ENCODE measurements at places on chromosomes 5 and 9.

DNA sequence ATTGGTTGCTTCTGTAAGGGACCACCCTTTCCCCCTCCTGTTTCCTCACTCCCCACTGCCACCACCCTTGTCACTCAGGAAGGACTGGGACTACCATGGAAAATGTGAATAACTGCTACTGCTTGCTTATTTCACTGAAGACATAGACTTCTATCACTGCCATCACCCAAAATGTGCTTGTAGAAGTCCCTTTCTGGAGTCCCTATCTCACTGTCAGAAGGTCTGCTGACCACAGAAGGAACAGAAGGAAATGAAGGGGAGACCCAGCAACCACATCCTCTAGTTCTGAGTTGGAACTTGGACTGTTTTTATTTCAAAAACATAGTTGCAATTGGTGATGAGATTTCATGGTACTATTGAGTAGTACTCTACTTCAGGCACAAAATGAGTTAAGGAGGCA lies 122.5 kb downstream of the NPR3 start:
- no peak for DNase-seq

GRCh38 chr5:135137146-135137915 lies 103.3 kb upstream of the PITX1 start:
- DNase-seq: no peak

DNA sequence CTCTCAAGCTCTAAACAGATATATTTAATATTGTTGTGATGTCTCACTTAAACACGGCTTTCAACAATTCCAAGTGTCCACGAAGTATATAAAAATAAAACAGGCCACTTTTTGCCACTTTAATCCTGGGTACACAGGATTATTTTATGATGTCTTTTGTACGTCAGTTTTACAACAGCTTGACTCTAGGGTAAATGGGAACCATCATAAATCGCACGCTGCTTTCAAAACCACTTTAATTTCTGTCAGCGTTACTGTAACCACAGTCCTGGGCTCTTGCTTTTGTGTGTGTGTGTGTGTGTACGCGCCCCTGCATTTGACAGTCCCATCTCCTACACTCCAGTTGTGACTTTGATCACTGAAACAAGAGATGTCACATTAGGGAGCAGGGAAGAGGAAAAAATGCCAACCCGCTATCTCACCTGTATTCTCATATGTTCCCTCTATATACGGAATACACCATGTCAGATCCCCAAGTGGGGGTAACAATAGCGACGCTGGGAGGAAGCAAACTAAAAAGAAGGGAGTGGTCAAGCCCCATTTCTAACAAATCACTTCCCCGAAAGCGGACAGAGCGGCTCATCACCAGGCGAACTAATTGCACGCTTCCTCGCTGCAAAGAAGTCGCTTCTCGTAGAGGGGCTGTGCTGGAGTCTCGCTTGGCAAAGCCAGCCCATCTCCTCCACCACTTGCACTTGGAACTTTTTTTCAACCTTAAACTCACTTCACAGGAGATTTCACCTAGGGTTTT lies 1.2 kb downstream of the BNC2 start:
- no peak for DNase-seq

DNA sequence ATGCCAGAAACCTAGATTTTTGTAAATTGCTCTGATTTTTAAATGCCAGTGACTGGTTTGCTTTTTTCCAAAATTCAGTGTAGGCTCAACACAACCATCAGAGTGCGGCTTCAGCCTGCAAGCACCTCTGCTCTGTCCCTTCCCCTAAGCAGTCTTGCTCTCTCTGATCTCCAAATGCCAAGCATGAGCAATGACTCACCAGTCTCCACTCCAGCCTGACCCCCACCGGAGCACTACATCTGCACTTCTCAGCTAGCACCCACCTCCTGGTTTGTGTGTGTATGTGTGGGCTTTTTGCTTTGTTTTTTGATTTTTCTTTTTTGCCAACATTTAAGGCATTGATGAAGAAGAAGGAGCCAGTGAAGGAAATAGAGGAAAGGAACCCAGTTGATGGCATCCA lies 61.4 kb upstream of the ADRA1B start:
- no peak for DNase-seq

DNA sequence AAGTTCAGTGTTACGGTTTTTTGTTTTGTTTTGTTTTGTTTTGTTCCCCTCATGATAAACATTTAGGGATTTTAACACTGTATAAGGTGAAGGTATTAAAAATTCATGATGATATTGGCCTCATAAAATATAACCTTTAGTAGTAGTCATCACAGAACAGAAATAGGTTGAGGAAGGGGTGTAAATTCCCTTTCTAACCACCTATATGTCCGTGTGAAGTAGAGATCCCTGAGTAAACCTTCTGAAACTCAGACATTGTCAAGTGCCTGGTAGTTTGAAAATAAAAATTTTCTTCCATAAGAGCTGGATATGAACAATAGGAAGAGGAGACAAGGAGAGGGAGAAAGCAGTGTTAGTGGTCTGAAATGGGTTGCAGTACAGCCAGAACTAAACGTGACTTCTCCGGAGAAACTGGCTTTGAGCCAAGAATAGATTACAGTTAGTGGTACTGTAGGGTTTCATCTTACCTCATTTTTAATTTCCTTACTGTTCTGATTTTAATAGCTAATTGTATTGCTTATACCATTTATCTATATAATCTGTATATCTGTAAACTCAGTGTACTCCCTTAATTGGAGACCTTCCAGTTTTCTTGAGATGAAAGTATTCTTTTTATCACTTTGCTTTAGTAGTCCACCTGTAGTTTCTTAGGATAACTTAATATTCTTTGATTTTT lies 18.3 kb downstream of the UGCG start:
- no peak for DNase-seq

DNA sequence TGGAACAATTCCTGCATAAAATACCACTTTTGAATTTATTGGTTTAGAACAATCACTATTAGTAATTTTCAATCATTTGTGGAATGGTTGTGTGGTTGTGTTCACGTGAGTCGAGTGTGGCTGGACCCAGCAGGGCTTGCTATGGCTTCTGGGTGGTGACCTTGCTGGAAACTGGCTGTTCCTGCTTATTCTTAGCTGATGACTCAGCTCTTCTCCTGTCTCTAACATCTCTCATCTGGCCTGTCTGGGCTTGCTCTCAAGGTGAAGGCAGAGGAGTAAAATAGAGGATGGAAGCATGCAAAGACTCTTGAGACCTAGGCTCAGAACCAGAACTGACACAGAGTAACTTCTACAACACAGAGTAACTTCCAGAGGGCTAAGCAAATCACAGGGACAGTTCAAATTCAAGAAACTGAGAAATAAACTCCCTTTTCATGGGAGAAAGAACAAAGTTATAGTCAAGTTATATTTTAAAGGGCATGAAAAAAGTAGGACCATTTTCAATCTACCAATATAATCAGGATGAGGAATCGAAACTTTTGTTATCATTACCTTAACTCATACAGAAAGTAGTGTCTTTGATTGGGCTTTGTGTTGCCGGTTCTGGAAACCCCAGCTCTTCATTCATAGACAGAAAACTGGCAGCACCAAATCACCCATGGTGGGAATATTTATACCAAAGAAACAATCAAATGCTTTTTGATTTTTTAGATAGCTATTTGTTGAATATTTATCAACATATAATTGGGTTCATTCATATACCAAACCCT lies 665.1 kb downstream of the CDH18 start:
- DNase-seq: no peak

DNA sequence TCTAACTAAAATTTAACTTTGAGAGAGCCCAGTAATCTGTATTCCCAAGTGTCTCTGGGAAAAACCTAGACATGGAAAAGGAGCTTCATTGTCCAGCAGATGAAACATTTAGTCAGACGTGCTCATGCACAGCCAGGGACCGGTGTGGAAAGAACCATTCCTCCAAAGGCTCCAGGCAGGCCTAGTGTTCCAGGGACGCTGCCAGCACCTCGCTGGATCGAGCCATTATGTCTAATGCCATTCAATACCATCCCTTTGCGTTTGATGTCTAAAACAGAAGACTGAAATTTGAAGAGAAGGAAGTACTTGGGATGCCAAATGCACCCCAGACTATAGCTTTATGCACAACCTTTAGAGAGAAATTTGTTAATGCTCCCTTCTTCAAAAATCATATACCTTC lies 1.4 kb upstream of the CHSY3 start:
- DNase-seq: no peak

DNA sequence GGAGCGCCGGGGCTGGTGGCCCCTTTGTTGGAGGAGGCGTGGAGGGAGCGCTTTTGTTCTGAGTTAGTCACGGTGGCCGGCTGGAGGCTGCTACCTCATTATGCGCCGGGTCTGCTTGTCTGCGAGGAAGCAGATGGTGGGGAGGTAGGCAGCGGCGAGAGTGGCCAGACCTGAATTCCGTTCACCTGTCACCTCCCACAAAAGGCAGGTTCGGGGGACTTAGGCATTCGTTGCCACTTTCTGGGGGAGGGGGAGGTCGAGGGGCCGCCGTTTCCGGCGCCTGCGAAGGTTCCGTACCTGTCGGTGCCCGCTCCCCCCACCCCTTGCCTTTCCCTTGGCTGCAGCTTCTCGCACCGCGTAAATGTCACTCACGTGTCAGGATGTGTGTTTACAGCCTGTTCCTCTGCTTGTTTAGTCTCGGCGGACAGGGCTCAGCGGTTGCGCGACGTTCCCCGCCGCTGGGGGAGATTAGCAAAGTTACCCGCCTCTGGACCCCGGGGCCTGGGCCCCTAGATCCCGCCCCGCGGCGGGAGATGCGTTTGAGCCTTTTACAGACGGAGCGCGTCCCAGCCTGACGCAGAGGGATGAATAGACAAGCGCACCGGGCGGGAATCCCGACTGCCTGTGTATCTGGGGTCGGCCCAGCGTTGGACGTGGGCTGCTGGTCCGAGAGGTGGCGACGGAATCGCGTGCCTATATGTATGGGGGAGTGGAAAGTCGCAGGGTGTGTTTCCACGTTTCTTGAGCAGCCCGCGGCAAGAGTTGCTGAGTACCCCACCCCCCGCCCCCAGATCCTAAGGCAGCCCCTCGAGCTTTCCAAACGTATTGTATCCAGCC lies 2.7 kb upstream of the LHX2 start:
- DNase-seq: no peak

DNA sequence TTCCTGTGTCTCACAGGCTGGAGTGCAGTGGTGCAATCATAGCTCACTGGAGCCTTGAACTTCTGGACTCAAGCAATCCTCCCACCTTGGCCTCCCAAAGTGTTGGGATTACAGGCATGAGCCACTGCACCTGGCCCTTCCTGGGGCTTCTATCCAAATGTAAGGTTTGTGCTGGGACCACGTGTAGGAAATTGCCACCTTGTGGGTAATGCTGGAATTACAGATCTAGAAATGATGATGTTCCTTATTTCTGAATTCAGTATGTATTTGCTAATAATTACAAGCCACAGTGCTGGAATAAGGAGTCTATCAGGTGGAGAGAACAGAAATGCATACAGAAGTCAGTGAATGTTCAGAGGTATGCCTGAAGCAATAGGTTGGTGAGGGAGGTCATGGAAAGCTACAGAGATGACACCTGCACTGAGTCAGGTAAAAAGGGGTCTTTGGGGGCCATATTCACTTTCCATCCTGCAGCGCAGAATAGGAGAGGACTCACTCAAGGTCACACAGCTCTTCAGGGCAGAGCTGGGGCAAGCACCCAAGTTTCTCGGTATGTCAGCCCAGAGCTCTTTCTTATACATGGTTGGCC lies 8.8 kb upstream of the IGFBPL1 start:
- no peak for DNase-seq

Data from anterior cingulate cortex (tissue), 58 donors.